GM04504 (cell line): ENCODE measurements at places on chromosomes 7 and 10.

GRCh38 chr7:157841773-157842370 is 505.1 kb downstream of the DNAJB6 start:
- DNase-seq: no peak

GRCh38 chr10:81546243-81546642 is 328.8 kb upstream of the NRG3 start:
- no peak for DNase-seq

DNA sequence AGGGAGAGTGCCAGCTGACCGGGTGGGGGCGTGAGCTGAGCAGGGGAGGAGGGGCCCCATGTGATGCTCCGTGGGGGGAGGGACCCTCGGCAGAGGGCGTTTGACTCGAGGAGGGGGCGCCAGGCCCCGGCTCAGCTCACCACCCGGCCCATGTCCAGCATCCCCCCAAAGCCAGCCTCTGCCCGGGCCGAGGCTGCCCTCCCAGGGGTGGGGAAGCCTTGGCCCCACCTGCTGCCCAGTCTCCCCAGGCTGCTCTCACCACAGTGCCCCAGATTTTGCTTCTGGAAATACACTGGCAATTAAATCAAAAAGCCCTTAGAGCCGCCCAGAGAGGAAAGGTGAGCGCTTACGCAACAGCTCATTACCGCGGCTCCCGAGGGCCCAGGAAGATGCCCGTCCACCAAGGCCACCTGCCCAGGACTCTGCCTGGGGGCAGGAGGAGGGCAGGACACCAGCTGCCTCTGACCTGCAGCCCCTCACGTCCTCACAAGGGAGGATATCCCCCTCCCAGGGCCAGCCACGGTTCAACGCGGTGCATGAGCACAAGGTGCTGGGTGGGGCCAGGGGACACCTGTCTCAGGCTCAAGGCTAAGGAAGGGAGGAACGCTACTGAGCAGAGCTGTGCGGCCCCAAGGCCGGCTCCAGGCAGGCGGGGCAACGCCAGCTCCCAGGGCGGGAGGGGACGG is 70.0 kb upstream of the INPP5A start:
- no peak for DNase-seq

GRCh38 chr7:111011520-111011919 is 79.4 kb upstream of the LRRN3 start:
- no peak for DNase-seq

DNA sequence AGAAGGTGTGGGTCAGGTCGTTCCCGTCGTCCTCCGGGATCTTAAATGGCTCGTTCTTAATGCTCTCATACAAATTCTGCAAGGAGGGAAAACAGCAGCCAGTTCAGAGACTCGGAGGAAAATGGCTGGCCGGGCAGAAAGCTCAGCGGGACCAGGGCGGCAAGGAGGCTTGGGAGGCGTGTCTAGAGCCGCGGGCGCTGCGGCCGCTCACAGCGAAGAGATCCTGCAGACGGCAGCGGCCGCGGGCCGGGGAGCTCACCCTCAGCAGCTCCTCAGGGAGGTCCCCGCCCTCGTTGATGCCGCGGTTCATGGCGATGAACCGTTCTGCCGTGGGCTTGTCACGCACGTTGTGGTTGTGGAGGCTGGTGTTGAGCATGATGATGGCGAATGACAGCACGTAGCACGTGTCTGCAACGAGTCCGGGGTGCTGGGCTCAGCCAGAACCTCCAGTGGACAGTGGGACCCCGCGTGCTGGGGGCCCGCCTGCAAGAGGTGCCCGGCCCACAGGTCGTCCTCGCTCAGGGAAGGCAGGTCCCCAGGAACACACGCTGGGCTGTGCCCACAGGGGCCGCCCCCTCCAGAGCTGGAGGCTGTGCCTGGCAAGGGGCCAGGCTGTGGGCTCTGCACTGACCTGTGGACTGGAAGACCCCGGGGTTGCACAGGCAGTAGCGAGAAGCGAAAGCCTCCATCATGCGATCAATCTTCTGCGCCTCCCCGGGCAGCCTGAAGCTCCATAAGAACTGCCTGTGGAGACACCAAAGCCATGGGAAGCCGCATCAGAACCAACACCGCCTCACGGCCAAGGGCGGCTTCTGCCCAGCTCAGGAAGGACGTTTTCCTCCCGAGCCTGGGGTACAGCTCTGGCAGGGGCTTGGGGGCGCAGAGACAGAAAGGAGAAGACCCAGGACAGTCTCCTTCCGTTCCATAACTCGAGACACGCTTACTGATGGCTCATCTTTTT is 101.6 kb downstream of the CYTH3 start:
- DNase-seq: no peak

GRCh38 chr7:15042285-15043065 is 139.9 kb upstream of the DGKB start:
- DNase-seq: no peak

- no peak for DNase-seq
Measured at GRCh38 chr10:97003804-97004201, 171.7 kb downstream of the LCOR start.

GRCh38 chr7:129110258-129110981 is 34.1 kb upstream of the TSPAN33 start:
- no peak for DNase-seq

GRCh38 chr10:30737931-30738391 is 108.4 kb upstream of the LYZL2 start:
- no peak for DNase-seq

GRCh38 chr10:68578974-68579373 is 18.8 kb downstream of the TET1 start:
- no peak for DNase-seq

DNA sequence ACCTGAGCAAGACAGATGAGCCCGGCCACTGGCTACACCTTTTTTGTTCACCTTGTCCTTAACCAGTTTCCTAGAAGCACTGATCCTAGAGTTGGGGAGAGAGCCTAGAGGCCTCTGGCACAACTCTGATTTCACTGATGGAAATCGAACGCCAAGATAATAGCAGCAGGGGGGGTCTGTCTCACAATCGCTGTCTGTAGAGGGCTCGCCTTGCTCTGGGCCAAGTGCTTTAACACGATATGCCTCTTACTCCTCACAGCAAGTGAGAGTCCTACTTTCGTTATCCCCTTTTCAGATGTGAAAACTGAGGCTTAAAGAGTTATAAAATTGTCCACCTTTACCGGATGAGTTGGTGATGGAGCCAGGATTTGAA is 472 bp downstream of the RASSF4 start:
- DNase-seq: no peak

DNA sequence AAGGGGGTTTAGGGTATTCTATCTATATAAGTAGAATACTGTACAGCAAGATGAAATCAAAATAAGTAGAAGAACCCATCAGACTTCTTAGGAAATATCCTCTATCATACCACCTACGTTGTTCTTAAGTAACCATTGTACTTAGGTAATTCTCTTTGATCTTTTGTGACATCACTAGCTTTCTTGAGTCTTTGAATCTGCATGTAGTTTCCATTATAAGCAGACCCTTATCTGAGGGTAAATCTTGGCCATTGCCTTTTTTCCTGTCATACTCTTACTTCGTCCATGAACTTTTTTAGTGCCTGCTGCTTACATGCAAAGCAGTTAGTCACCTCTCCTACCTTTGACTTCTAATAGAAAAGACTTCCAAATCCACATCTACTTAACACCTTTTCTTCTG is 49.0 kb downstream of the WAC start:
- no peak for DNase-seq

- no peak for DNase-seq
Measured at GRCh38 chr10:61894133-61894532, 7.4 kb upstream of the ARID5B start.

DNA sequence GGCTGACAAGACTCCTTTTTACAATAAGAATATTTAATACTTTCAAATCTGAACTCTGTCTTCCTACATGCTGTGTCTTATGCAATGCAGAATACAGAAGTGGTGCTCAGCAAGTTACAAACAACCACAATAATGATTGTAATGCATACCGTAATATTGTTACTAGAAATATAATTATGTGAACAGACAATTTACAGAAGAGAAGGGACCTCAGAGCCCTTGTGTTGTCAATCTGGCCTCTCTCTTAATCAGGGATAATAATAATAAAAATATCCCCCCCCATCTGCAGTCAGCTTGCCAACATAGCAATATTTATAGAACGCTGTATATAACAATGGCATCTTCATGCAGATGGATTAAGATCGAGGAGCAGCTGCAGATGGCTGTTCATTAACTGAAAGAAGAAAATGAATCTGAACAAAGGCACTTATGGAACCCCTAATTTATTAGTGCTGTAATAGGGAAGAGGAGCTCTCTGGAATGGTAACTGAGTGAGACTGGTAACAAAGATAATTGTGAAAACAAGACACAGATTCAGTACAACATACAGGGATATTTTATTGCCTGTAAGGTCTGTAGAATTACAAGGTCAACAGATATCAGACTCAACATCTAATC is 106.3 kb downstream of the TMEM26 start:
- DNase-seq: no peak

DNA sequence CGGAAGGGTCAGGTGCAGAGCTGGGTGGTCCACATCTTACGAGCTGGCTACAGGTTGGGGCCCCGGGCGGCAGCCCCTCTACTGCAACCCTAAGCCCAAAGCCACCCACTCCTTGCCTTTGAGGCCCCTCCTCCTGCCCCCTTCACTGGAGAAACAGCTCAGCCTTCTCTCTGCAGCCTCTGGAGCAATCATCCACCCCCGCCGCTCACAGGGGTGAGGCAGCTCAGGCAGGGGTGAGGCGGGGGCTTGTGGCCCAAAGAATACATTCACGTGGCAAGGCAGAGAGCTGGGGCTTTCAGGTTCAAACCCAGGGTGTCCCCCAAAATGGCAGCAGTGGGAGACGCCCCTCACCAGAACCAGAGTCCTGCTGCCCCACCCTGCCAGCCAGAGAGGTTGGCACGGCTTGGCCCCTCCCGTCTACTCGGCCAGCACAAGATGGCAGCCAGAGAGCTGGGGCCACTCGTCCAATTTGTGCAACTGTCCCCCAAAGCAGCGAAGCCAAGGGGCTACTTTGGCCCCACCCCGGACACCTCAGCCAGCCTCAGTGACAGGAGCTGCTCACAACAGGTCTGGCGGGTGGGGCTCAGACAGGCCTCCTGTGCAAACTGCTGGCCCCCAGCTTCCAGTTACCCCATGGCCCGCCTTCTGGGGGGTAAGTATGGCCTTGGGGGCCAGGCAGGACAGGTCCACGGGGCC is 7.2 kb downstream of the GNB2 start:
- DNase-seq: no peak

GRCh38 chr10:71354776-71355175 is 35.7 kb downstream of the SLC29A3 start:
- DNase-seq: no peak

- DNase-seq: peak; percentile 73
Measured at GRCh38 chr10:77355844-77356243, 281.8 kb downstream of the KCNMA1 start.

DNA sequence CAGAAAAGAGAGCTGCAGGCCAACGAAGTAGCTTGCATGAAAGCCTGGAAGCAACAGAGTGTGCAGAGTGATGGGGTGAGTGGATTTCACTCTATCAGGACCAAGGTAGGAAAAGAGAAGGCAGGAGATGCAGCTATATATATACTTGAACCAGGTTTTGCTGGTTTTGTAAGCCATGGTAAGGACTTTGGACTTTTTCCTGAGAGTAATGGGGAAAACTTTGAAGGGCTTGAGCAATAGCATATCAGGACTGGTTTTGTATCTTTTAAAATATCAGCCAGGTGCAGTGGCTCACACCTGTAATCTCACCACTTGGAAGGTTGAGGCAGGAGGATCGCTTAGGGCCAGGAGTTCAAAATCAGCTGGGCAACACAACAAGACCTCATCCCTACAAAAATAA is 120.6 kb upstream of the NRP1 start:
- no peak for DNase-seq

DNA sequence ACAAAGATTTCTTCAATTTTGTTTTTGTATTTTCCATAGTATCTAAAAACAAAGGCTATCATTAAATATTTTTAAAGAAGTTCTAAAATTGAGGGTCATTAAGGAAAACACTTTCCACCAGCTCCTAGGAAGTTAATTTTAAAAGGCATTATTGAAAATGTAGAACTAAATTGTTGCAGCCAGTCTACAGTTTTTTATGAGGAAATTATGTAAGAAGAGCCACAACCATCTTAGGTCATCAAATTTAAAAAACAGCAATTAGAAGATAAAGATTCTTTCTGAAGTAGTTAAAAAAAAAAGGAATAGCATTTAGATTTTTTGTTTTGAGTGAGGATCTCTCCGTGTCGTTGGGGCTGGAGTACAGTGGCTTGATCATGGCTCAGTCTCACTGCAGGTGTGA is 161.7 kb downstream of the NRBF2 start:
- DNase-seq: no peak

- DNase-seq: no peak
Measured at GRCh38 chr7:132109769-132110168, 466.5 kb downstream of the PLXNA4 start.

DNA sequence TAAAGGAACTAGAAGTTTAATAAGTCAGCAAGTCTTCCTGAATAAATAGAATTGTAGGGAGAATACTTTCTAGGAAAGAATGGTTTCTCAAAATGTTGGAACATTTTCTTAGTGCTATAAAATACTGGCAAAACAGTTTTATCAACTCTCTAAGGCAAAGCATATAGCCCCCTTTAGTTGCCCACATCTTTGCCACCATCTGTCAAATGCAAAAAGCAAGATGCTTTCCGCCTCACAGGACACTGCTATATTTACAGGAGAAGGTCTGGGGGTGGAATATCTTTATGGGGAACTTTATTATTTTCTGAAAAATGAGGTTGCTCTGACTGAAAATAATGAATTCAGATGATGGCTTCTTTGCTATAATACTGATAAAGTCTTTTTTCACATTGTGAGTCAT is 78.3 kb downstream of the SVOPL start:
- no peak for DNase-seq

DNA sequence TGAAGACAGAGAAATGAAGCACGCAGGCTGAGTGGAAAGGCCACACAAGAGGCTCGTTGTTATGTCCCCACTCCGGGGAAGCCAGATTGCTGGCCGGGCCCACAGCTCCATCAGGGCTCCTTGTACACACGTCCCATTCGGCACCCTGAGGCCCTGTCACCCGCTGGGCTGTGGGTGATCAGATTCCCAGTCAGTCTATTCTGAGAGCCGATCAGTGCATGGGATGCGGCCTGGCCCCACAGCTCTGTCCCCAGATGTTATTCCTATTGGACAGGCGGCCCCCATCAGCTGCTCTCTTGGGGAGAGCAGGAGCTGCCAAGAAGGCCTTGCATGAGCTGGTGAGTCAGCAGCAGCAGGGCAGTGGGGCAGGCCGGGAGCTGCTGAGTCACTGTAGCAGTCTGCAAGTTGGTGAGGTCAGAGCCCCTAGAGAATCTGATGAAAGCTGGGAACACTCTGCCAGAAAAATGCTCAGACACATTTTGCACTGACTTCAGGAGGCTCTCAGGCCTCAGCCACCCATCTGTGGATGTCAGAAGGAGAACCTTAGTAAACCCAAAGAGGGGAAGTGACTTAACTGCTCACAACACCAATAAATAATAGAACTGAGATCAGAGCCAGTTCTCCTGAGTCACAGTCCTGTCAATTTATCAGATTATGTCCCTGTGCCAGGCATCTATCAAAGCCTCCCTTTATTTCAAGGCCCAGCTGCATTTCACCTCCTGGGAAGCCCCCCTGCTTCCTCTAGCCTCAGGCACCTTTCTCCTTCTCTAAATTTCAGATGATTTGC is 9.4 kb upstream of the PSAP start:
- peak; percentile 100 for DNase-seq
